ENCODE measurements at places on chromosomes 4 and X. TPM values are rescaled to one million over a fixed set of nuclear protein-coding genes. Genes with fewer than 3 reads are reported as not detected.

The PRRG3 gene
- total RNA-seq = 0.10 TPM

The GRK4 gene
- total RNA-seq = 4.4 TPM

The MAGEB6 gene
- total RNA-seq = not detected

The ADH1C gene
- total RNA-seq = 3.7 TPM

The EXOC1L gene
- total RNA-seq = not detected

The CD38 gene
- 0.12 TPM for total RNA-seq

The TCEAL9 gene
- 124 TPM for total RNA-seq

The SPOCK3 gene
- 0.34 TPM for total RNA-seq

The UGT2A3 gene
- total RNA-seq = not detected

The VEGFC gene
- total RNA-seq = 12.8 TPM

The PPP1R2C gene
- total RNA-seq = not detected

The PYURF gene
- 77.7 TPM for total RNA-seq

The F8 gene
- total RNA-seq = 12.7 TPM

The MTCP1 gene
- 4.0 TPM for total RNA-seq

The UCP1 gene
- not detected for total RNA-seq
